ENCODE measurements at places on chromosomes 6 and 20.
A peak's percentile ranks its signal among the peaks of the same experiment; 100 is the strongest.

GRCh38 chr6:54440549-54440948 lies 132.3 kb downstream of the TINAG start:
- DNase-seq, result no peak

GRCh38 chr20:53890443-53891305 lies 179.7 kb downstream of the BCAS1 start:
- DNase-seq, result no peak

DNA sequence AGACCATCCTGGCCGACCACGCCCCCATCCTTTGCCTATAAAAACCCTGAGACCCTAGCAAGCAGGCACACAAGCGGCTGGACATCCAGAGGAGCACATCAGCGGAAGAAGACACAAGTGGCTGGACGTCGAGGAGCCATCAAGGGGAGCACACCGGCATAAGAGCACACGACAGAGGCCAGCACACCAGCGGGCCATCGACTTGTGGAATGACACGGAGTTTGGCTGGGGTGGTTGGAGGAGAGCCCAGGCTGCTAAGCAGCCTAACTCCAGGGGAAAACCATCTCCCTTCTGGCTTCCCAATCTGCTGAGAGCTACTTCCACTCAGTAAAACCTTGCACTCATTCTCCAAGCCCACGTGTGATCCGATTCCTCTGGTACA lies 44.8 kb upstream of the BCLAF1 start:
- no peak for DNase-seq

GRCh38 chr6:111406200-111406721 lies 76.8 kb downstream of the REV3L start:
- DNase-seq, result peak; percentile 4

- DNase-seq, result peak; percentile 30
Measured at GRCh38 chr6:29965873-29966601, 23.7 kb downstream of the HLA-A start.

GRCh38 chr6:28816909-28817807 lies 106.6 kb downstream of the TRIM27 start:
- no peak for DNase-seq

DNA sequence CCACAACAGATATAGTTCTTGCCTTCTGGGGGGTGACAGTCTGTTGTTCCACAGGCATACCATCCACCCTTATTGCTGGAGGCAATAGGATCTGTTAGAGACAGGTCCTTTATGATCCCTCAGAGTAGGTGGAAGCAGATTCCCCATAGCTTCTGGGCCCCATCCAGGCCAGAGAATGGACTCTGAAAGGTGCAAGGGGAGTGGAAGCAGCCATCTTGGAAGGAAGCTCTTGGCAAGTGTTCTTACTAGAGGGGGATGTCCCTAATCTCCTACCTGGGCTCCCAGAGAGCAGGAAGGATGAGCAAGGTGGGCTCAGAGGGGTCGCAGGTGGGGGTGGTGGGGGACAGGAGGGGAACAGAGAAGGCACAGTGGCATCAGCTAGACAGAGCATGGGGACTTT lies 33.4 kb downstream of the CEBPB start:
- DNase-seq, result no peak

GRCh38 chr20:59832406-59833363 lies 100.8 kb downstream of the SYCP2 start:
- DNase-seq, result no peak

GRCh38 chr6:7171119-7171518 lies 63.4 kb downstream of the RREB1 start:
- DNase-seq, result no peak

GRCh38 chr6:156953479-156954146 lies 176.4 kb downstream of the ARID1B start:
- peak; percentile 8 for DNase-seq

GRCh38 chr6:8180327-8181159 lies 78.2 kb upstream of the EEF1E1 start:
- DNase-seq, result peak; percentile 7

DNA sequence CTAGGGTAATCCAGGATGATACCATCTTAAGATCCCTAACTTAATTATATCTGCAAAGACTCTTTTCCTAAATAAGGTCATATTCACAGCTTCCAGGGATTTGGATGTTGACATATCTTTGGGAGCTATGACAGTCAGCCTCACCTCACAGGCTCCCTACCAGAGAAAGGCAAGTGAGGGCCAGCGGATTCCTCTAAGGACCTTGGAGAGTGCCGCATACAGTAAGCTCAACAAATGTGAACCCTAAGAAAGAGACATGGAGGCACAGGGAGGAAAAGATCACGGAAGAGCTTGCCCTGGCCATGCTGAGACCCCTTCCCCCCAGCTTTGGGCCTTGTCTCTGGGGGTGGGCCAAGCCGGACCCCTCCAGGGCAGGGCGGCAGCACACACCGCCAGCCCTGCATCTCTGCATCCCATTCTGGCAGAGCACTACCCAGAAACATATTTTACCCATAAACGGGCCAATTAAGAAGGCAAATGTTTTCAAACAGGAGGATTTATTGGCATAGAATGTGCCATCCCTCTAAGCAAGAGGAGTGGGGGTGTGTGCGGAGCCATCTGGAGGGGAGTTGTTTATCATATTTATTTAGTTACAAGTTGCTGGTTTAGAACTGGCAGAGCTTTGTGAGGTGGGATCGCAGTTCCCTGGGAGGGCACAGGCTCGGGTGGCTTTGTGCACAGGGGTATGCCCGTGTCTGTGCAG lies 55.4 kb downstream of the CHMP4B start:
- no peak for DNase-seq

- no peak for DNase-seq
Measured at GRCh38 chr20:62551407-62552323, 75.9 kb upstream of the GATA5 start.

GRCh38 chr6:91761621-91762020 lies 1174.7 kb upstream of the MAP3K7 start:
- DNase-seq, result no peak

DNA sequence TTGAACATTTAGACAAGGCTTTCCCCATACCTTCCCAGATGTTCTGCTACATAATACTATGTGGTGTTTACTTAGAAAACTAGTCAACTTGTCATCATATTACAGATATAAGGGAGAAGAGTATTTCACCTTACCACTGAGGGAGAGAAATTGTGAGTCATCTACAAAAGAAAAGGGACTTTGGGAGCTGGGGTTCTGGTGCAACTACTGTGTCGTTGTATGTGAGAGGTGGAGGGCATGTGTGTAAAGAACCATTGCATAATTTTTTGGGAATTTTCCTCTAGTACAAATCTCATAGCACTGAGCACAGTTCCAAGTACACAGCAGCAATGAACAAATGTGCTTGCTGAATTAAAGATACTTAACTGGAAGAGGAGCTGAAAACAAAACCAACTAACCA lies 665.6 kb downstream of the DHX35 start:
- no peak for DNase-seq

GRCh38 chr6:154675602-154676088 lies 57.6 kb upstream of the SCAF8 start:
- DNase-seq, result peak; percentile 97

GRCh38 chr20:55160037-55160436 lies 684.6 kb downstream of the DOK5 start:
- DNase-seq, result no peak

GRCh38 chr20:37803438-37804307 lies 99.3 kb upstream of the VSTM2L start:
- peak; percentile 77 for DNase-seq

Data from Kasumi-1 (cell line).